ENCODE measurements at places on chromosomes 11 and 22. TPM values are rescaled to one million over a fixed set of nuclear protein-coding genes. Genes with fewer than 3 reads are reported as not detected.

CKAP5 gene
- total RNA-seq: 64.5 TPM

DNA sequence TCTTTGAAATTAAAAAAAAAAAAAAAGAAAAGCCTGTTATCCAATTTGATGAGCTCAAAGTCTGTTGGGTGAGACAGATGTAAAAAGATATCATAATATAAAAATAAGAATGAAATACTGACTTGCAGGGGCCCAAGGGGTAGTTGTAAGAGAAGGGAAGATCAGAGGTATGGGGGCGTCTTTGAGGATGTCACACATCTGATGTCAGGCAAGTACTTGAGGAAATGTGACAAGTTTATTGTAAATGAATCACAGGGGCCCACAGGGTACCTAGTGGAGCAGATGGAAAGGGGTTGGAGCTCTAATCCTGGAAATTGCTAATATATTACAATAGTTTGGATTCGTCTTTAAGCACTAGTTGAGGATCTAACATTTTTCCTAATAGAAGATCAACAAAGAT is 131.6 kb downstream of the MAML2 start:
- H3K4me1 ChIP-seq: peaks cover 14% of the 10 kb centered on the region
- H3K27me3 ChIP-seq: no peaks in the 10 kb centered on the region
- no peaks in the 10 kb centered on the region for H3K36me3 ChIP-seq

BACE1 gene
- 36.3 TPM for total RNA-seq

SPI1 gene
- 56.0 TPM for total RNA-seq

DNA sequence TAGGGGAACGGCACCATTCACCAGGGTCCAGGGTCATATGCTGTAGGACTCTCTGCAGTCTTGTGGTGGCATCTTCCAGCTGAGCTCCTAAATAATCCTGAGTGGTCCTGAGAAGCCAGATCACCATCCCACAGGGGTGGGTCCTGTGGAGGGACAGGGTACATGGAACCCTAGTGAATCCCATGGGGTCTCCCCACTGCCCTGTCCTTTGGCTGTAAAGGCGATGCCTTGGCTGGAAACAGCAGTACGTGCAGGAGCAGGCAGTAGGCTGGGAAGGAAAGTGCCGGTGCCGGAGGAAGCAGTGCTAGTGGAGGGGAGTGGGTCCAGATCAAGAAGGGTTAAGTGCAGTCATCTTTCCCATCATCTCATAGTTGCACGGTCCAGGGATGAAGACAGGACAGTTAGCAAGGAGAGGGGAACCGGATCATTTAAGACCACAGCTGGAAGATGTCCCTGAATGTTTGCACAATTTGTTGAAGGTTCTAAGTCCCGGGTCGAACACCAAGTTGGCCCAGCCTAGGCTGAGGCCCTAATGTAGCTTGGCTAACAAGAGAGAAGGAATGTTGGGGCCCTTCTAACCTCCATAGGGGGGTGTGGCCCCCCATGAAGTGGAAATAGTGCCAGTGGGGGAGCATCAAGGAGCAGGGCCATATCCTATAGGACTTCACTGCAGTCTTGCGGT is 18.1 kb downstream of the TSPAN32 start:
- no peaks in the 10 kb centered on the region for H3K36me3 ChIP-seq
- no peaks in the 10 kb centered on the region for H3K4me1 ChIP-seq
- H3K27me3 ChIP-seq: no peaks in the 10 kb centered on the region
- H3K4me3 ChIP-seq: no peak overlapping the region

DNA sequence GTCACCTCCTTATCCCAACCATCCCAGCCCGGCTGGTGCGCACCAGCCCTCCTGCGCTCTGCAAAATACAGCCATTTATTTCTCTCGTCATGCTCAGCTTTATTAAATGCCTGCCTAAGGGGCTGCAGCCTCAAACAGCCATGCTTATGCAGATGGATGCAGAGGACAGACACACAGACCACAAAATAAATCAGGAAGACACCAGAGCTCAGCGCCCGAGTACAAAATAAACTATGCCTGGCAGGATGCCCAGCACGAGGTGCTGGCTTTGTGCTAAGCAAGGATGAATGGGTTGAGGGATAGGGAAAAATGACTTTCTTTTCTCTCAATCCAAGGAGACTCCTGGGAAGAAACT is 70.5 kb downstream of the RPUSD4 start:
- H3K4me3 ChIP-seq: no peak overlapping the region
- H3K36me3 ChIP-seq: no peaks in the 10 kb centered on the region
- H3K27ac ChIP-seq: no peak overlapping the region
- no peaks in the 10 kb centered on the region for H3K4me1 ChIP-seq

- H3K4me1 ChIP-seq: no peaks in the 10 kb centered on the region
- no peak overlapping the region for H3K27ac ChIP-seq
- no peak overlapping the region for H3K4me3 ChIP-seq
- no peak for DNase-seq
These were observed 342.6 kb downstream of the SOX6 start for GRCh38 chr11:16013649-16014275.

GRCh38 chr11:59283825-59284772 is 71.4 kb upstream of the MPEG1 start:
- H3K36me3 ChIP-seq: no peaks in the 10 kb centered on the region
- H3K4me1 ChIP-seq: no peaks in the 10 kb centered on the region
- H3K4me3 ChIP-seq: no peak overlapping the region
- no peak overlapping the region for H3K27ac ChIP-seq

DNA sequence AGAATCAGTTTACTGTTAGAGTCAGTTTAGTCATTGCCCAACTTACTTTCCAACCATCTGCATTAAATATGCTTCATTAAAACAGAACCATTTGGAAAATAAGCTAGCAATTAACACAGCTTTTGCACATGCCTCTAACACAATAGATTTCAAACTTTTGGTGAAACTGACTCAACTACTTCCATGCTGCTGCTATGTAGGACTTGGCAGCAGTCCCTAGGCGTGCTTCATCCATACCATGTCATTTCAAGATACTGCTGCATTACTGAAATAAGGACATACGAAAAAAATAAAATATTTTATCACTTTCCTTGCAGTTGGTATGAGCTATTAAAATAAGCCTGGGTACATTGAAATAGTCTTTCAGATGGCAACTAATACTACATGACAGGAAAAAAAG is 65.5 kb upstream of the SOX6 start:
- no peak overlapping the region for H3K4me3 ChIP-seq
- H3K36me3 ChIP-seq: no peaks in the 10 kb centered on the region
- H3K27me3 ChIP-seq: no peaks in the 10 kb centered on the region
- no peak for DNase-seq
- H3K27ac ChIP-seq: no peak overlapping the region

MS4A4A gene
- 67.0 TPM for total RNA-seq

- no peak overlapping the region for H3K27ac ChIP-seq
- H3K36me3 ChIP-seq: no peaks in the 10 kb centered on the region
- H3K4me3 ChIP-seq: no peak overlapping the region
- no peaks in the 10 kb centered on the region for H3K27me3 ChIP-seq
- H3K4me1 ChIP-seq: no peaks in the 10 kb centered on the region
- DNase-seq: no peak
These were observed 135.4 kb downstream of the OSBP2 start for GRCh38 chr22:30829901-30830550.

DNA sequence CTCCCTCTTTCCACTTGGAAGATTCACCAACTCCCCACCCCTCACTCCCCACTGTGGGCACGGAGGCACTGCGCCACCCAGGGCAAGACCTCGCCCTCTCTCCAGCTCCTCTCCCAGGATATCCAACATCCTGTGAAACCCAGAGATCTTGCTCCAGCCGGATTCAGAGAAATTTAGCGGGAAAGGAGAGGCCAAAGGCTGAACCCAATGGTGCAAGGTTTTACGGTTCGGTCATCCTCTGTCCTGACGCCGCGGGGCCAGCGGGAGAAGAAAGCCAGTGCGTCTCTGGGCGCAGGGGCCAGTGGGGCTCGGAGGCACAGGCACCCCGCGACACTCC is 397 bp upstream of the CD44 start:
- H3K4me1 ChIP-seq: peaks cover 3% of the 10 kb centered on the region
- no peak for DNase-seq
- no peaks in the 10 kb centered on the region for H3K27me3 ChIP-seq
- peak overlapping the region; percentile 73 for H3K4me3 ChIP-seq
- H3K36me3 ChIP-seq: no peaks in the 10 kb centered on the region

CCDC83 gene
- total RNA-seq: not detected

DNA sequence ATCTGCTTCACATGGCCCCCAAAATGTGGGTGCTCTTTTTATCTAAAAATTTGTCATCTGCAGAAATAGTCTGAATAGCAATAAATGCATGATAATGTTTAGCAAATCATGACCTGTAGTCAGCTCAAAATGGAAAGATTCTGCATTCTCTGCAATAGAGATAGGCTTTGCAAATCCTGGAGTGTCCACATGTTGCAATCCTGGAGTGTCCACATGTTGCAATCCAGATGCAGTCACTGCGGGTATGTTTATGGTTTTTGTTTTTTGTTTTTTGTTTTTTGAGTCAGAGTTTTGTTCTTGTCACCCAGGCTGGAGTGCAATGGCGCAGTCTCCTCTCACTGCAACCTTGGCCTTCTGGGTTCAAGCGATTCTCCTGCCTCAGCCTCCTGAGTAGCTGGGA is 20.2 kb upstream of the LRRC32 start:
- no peak overlapping the region for H3K4me3 ChIP-seq
- no peak for DNase-seq
- no peaks in the 10 kb centered on the region for H3K36me3 ChIP-seq
- H3K27me3 ChIP-seq: no peaks in the 10 kb centered on the region
- no peaks in the 10 kb centered on the region for H3K4me1 ChIP-seq
- H3K27ac ChIP-seq: no peak overlapping the region

DNA sequence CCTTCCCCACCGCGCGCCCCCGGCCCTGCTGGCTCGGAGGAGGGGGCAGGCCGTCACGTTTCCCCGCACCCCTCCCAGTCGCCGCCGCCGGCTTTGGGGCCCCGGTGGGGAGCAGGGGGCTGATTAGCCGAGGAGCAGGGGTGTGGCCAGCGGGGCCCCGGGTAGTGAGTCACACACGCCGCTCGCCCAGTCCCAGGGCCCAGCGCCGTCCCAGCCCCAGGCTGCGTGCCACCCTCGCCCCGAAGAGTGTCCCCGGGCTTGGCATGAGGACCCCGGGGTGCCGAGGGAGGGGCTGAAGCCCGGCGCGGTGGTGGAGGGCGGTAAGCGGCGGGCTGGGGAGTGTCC is 34.4 kb downstream of the PRDM11 start:
- no peaks in the 10 kb centered on the region for H3K36me3 ChIP-seq
- no peaks in the 10 kb centered on the region for H3K27me3 ChIP-seq
- DNase-seq: peak; percentile 92
- H3K4me1 ChIP-seq: peaks cover 3% of the 10 kb centered on the region
- peak overlapping the region; percentile 87 for H3K4me3 ChIP-seq

BRSK2 gene
- total RNA-seq: 1.0 TPM

- no peak overlapping the region for H3K27ac ChIP-seq
- H3K27me3 ChIP-seq: no peaks in the 10 kb centered on the region
- DNase-seq: no peak
- no peaks in the 10 kb centered on the region for H3K36me3 ChIP-seq
These were observed 22.1 kb downstream of the TMEM135 start for GRCh38 chr11:87059596-87060390.

DNA sequence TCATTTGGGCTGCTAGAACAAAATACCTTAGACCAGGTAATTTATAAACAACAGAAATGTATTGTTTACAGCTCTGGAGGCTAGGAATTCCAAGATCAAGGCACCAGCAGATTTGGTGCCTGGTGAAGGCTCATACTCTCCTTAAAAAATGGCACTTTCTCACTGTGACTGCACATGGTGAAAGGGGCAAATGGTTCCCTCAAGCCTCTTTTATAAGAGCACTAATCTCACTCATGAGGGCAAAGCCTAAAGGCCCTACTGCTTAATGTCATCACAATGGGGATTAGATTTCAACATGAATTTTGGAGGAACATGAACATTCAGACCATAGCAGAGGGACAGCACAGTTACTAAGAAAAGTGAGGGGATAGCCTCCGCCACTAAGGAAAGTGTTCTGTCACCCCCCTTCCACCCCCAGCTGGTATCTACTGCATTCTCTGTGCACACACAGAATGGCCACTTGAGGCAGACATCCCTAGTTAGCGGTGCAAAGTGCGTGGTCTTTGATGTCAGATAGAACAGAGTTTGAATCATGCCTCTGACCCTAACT is 47.2 kb upstream of the CEP295 start:
- H3K27ac ChIP-seq: no peak overlapping the region
- no peak overlapping the region for H3K4me3 ChIP-seq
- DNase-seq: no peak
- H3K4me1 ChIP-seq: no peaks in the 10 kb centered on the region
- no peaks in the 10 kb centered on the region for H3K36me3 ChIP-seq
- no peaks in the 10 kb centered on the region for H3K27me3 ChIP-seq

NUDT8 gene
- 4.6 TPM for total RNA-seq

- DNase-seq: no peak
- peaks cover 7% of the 10 kb centered on the region for H3K36me3 ChIP-seq
- H3K27ac ChIP-seq: peak overlapping the region; percentile 63
- H3K4me1 ChIP-seq: peaks cover 13% of the 10 kb centered on the region
- H3K27me3 ChIP-seq: no peaks in the 10 kb centered on the region
- no peak overlapping the region for H3K4me3 ChIP-seq
These were observed 176.9 kb downstream of the NAV2 start for GRCh38 chr11:19889531-19889930.

BAIAP2L2 gene
- total RNA-seq: 0.26 TPM

GRCh38 chr11:36463781-36464180 is 46.3 kb downstream of the TRAF6 start:
- H3K4me1 ChIP-seq: no peaks in the 10 kb centered on the region
- DNase-seq: no peak
- H3K36me3 ChIP-seq: no peaks in the 10 kb centered on the region
- H3K27me3 ChIP-seq: no peaks in the 10 kb centered on the region
- no peak overlapping the region for H3K27ac ChIP-seq

DNA sequence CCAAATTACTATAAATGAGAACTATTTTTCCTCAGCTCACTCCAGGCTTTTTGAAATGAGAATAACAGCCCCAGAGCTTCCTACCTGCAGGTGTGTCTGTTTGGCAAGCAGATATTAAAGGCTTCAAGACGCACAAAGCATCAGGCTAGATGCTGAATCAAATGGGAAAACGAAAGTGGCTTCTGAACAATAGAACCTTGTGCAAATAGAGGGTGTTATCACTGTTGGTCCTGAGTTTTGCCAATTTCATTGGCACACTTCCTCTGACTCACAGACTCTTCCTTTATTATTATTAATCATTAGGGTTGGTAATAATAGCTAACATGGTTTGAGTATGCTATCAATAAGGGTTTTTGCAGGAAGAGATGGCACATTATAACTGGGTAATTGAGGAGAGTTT is 13.4 kb downstream of the SYT13 start:
- no peaks in the 10 kb centered on the region for H3K27me3 ChIP-seq
- no peak for DNase-seq
- no peaks in the 10 kb centered on the region for H3K4me1 ChIP-seq
- H3K36me3 ChIP-seq: no peaks in the 10 kb centered on the region
- H3K27ac ChIP-seq: no peak overlapping the region
- H3K4me3 ChIP-seq: no peak overlapping the region

DNA sequence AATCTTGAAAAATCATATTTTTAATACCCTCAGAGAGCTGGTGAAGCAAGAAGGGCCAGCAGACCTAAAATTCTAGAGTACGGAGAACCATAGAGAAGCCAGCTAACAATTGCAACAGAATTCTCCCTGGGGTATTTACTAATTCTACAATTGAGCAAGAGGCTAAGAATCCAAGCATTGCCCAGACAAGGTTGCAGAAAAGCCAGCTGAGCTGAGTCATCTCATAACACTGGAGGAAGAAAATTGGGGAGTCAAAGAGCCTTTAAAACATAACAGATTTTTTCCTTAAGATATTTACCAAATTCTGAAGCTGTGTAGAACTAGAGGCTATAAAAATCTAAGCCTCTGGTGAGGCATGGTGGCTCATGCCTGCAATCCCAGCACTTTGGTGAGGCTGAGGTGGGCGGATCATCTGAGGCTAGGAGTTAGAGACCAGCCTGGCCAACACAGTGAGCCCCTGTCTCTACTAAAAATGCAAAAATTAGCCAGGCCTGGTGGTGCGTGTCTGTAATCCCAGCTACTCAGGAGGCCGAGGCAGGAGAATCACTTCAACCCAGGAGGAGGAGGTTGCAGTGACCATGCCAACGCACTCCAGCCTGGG is 13.6 kb upstream of the TMEM216 start:
- H3K27me3 ChIP-seq: no peaks in the 10 kb centered on the region
- no peak overlapping the region for H3K4me3 ChIP-seq
- peak; percentile 69 for DNase-seq

Data from aorta (tissue), 5 donors.